ENCODE measurements at places on chromosomes 3 and 15.

GRCh38 chr3:49422379-49423248 lies at the start of gene AMT:
TSS of gene AMT (minus strand) at chr3:49422473. CDS start at chr3:49422450, 23 bp downstream.
- no peak for DNase-seq

GRCh38 chr3:131883086-131883485 lies 151.7 kb downstream of the CPNE4 start:
- DNase-seq: no peak

GRCh38 chr3:31105438-31106077 lies 211.1 kb upstream of the GADL1 start:
- no peak for DNase-seq

DNA sequence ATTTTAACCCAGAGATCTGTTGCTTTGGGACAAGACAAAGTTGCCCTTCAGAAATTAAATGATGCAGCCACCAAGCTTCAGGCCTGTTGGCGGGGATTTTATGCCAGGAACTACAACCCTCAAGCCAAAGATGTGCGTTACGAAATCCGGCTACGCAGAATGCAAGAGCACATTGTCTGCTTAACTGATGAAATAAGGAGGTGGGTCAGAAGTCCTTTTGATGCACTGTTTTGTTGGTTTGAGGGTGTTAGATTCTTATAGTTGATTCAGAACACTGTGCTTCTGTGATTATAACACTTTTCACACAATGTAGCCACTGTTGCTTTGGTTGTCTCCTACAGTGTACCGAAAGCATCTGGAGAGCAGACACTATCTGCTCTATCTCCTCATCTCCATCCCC lies 20.8 kb upstream of the NXPE3 start:
- no peak for DNase-seq

GRCh38 chr3:184806567-184807271 lies 5.2 kb upstream of the VPS8 start:
- DNase-seq: no peak
